ENCODE measurements at places on chromosomes 16 and 17.
A peak's percentile ranks its signal among the peaks of the same experiment; 100 is the strongest.

- no peak overlapping the region for H3K4me3 ChIP-seq
- H3K27ac ChIP-seq = no peak overlapping the region
- H3K4me1 ChIP-seq = no peaks in the 10 kb centered on the region
Measured at GRCh38 chr17:57885148-57885915, 35.5 kb upstream of the MRPS23 start.

DNA sequence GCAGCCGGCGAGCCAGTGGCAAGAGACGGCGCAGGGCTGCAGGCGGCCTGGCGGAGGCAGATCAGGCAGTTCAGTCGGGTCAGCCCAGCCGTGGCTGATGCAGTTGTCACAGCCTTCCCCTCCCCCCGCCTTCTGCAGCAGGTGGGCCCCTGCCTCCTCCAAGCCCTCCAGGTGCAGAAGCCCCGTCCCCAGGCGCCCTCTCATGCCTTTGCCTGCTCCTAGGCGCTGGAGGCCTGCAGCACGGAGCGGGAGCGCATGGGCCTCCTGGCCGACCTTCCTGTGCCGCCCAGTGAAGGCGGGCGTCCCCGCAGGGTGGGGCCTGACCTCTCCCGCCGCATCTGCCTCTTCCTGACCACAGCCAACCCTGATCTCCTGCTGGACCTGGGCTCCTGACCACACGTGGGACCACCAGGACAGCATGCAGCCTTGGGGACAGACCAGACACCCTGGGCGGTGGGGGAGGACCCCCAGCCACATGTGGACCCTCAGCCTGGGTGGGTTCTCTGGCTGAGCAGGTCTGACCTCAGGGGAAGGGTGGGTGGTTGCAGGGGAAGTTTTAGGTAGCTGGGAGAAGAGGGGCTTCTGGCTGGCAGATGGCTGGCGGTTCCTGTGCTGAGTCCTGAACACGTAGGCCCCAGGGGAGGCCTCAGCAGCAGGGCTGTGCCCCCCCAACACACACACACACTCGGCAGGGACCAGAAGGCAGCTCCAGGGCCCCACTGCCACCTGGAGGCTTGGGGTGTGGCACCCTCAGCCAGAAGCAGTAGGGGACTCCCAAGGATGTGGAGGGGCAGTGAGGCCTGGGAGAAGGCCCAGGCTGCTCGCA lies 3.1 kb upstream of the MRPS34 start:
- no peaks in the 10 kb centered on the region for H3K27me3 ChIP-seq
- peaks cover 9% of the 10 kb centered on the region for H3K36me3 ChIP-seq
- DNase-seq = no peak
- peaks cover 2% of the 10 kb centered on the region for H3K4me1 ChIP-seq
- H3K27ac ChIP-seq = no peak overlapping the region

DNA sequence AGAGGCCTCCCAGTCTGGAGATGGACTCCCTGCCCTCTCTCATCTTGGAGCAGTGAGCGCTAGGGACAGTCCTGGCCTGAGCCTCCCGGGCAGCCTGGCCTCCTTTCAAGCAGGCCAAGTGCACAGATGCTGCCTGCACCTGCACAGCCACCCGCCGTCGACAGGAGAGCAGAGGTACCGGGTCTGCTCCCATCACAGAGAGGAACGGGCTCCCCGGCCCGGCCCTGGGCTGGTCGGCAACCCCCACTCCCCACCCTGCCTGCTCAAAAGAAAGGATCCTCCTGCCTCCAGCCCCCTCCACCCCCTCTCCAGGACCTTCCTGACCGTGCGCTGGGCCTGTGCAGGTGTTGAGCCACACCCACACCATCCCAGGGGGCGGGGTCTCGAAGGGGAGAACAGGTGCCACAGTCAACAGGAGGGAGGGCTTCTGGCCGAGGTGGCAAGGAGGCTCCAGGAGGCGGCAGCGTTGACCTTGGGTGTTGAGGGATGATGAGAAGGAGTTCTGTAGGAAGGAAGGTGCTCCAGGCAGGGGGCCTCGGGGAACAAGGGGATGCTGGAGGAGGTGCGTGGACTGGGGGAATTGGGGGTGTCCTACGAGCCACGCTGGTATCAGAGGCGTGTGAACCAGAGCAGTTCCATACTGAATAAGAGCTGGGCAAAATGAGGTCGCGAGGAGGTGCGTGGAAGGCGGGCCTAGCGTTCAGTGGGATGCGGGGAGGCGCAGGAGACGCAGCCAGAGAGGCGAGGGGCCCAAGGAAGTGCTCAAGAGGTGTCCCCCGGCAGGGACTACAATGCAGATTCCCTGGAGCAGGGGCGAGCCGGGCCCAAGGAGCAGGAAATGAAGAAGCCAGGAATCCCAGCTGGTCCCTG lies 967 bp upstream of the CDH15 start:
- no peaks in the 10 kb centered on the region for H3K36me3 ChIP-seq
- H3K27me3 ChIP-seq = no peaks in the 10 kb centered on the region
- peak overlapping the region; percentile 68 for H3K4me3 ChIP-seq
- no peak for DNase-seq

DNA sequence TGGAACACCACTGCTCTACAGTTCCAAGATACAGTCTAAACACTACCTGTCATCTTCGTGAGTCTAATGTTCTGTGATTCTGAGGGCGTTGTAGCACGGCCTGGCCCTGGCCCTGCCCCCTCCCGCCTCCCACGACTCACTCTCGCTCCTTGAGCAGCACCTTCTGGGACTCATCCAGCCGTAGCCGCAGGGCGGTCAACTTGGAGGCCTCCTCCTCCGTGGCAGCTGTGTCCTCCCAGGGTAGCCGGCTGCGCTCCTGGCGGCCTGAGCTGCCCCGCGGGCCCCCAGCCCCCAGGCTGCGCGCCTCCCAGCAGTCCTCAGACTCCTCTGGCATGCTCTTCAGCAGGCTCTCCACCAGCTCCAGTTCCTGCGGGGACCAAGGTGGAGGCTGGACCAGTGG lies 10.6 kb downstream of the CCDC102A start:
- no peaks in the 10 kb centered on the region for H3K27me3 ChIP-seq
- no peak for DNase-seq
- H3K4me3 ChIP-seq = no peak overlapping the region
- H3K4me1 ChIP-seq = peaks cover 19% of the 10 kb centered on the region
- no peak overlapping the region for H3K27ac ChIP-seq

GRCh38 chr17:81306898-81307510 lies 11.9 kb upstream of the SLC38A10 start:
- H3K4me3 ChIP-seq = no peak overlapping the region
- H3K27me3 ChIP-seq = peaks cover 6% of the 10 kb centered on the region
- DNase-seq = no peak
- H3K36me3 ChIP-seq = no peaks in the 10 kb centered on the region

DNA sequence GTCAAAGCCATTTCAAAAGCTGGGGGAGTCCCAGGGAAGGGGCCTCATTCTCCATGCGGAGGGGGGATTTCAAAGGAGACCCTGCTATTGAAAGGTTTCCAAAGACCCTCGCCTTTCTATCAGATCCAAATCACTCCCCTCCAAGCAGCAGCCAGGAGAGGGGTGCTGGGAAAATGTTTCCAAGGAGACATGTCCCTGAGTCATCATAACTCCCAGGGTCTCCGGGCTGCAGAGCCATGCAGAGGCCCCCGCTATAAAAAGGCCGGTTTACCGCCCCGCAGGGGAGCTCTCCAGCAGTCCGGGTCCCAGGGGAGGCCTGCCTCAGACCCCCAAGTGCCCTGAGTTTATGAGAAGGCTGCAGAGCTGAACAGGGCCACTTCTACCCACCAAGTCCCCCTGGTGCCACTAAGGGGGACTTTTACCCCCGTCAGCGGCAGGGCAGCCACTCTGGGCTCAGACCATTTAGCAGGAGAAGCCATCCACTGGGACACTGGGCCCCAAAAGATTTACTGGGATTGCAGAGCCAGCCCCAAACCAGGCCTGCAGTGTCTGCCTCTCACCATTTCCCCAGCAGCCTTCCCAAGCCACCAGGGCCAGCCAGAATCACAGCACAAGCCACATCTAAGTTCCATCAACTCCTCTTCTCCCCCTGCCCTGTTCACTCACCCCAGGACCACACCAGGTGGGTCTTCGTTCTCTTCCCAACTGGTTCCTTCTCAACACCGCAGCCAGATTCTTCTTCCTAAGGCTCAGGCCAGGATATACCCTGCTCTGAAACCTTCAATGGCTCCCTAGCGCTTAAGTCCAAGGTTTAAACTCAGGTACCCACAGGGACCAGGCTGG lies 234.4 kb downstream of the ZNF423 start:
- no peak overlapping the region for H3K27ac ChIP-seq
- no peaks in the 10 kb centered on the region for H3K27me3 ChIP-seq
- no peaks in the 10 kb centered on the region for H3K4me1 ChIP-seq
- no peaks in the 10 kb centered on the region for H3K36me3 ChIP-seq
- no peak for DNase-seq
- H3K4me3 ChIP-seq = no peak overlapping the region

- H3K4me1 ChIP-seq = no peaks in the 10 kb centered on the region
- H3K36me3 ChIP-seq = no peaks in the 10 kb centered on the region
- no peaks in the 10 kb centered on the region for H3K27me3 ChIP-seq
- DNase-seq = no peak
Measured at GRCh38 chr17:10031606-10032005, 126.5 kb upstream of the RCVRN start.

DNA sequence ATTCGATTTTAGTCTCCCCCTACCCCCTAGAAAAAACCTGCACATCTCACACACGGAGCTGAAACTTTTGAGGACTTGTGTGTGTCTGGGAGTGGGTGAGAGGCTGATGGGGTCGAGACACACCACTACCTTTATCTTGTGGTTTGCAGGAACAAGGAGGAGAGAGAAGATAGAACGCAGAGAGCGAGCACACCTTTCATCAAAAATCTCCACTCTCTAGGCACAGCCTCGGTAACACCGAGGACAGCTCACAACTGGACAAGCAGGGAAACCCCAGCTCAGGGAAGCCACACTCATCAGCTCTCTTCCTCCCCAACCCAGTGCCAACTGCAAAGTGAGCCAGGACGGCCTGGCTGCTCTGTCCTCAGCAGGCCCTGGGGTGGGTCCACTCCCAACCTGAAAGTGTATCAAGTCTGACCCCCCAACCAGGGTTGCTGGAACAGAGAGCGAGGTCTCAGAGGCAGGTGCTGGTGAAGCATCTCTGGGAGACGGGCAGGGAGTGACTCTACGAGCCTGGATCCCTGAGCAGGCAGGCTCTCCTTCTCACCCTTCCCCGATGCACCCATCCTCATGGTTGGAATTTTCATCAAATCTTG lies 5.2 kb upstream of the GHDC start:
- peaks cover 38% of the 10 kb centered on the region for H3K36me3 ChIP-seq
- H3K27me3 ChIP-seq = no peaks in the 10 kb centered on the region
- H3K4me1 ChIP-seq = peaks cover under 1% of the 10 kb centered on the region
- no peak for DNase-seq

- H3K27ac ChIP-seq = no peak overlapping the region
- peaks cover 25% of the 10 kb centered on the region for H3K4me1 ChIP-seq
- no peak overlapping the region for H3K4me3 ChIP-seq
- H3K36me3 ChIP-seq = no peaks in the 10 kb centered on the region
- DNase-seq = no peak
- peaks cover 4% of the 10 kb centered on the region for H3K27me3 ChIP-seq
Measured at GRCh38 chr17:28466001-28466400, 7.4 kb upstream of the SLC13A2 start.

GRCh38 chr17:77479372-77480198 lies 338.8 kb downstream of the SEC14L1 start:
- peak overlapping the region; percentile 41 for H3K27ac ChIP-seq
- H3K36me3 ChIP-seq = peaks cover 36% of the 10 kb centered on the region
- H3K4me3 ChIP-seq = no peak overlapping the region
- H3K27me3 ChIP-seq = no peaks in the 10 kb centered on the region
- no peak for DNase-seq
- peaks cover 33% of the 10 kb centered on the region for H3K4me1 ChIP-seq

DNA sequence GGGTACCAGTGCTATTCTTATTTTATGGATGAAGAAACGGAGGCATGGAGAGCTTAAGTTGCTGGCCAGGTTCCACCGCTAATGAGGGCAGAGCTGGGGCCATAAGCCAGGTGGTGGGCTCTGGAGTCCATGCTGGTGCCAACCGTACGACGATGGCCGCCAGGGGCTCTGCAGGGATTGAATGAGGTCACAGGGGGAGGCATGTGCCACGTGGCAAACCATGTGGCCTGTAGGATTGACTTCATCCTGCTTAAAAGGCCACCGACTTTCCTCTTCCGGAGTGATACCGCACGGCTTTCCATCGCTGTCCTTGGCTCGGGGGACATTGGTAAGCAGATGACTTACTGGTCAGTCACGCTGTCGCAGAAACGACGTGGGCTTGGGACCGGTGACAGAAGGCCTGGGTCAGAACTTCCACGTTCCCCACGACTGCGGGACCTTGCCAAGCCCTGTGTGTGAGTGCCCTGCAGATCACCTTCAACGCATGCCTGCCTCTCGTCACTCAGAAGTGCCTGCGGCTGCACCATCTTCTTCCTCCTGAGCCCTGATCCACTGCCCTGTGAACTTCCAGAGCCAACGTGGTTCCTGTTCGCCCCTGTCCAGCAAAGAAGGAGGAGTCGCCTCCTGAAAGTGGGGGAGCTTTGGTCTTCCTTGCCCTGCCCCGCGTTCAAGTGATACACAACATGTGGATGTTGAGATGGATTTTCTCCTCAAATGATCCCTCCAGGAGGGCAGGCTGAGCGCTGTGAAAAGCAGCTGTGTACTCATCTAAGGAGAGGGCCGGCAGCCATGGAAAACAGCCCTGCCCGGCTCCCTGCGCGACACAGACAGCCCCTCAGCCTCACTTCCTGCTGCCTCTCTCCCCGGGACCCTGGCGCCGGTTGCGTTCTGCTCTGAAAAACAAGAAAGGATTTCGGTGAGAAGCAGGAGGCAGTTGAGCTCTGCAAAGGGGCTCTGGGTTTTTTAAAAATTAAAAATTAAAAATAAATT lies 176.7 kb downstream of the C16orf95 start:
- DNase-seq = no peak
- H3K36me3 ChIP-seq = no peaks in the 10 kb centered on the region
- no peak overlapping the region for H3K27ac ChIP-seq
- no peaks in the 10 kb centered on the region for H3K4me1 ChIP-seq

GRCh38 chr16:11669380-11670146 lies 1.3 kb downstream of the SNN start:
- H3K4me3 ChIP-seq = peak overlapping the region; percentile 80
- peaks cover 51% of the 10 kb centered on the region for H3K4me1 ChIP-seq
- no peak for DNase-seq
- H3K27me3 ChIP-seq = no peaks in the 10 kb centered on the region
- H3K27ac ChIP-seq = peak overlapping the region; percentile 86

GRCh38 chr16:86365513-86366273 lies 144.6 kb upstream of the FOXF1 start:
- no peaks in the 10 kb centered on the region for H3K36me3 ChIP-seq
- peaks cover 5% of the 10 kb centered on the region for H3K27me3 ChIP-seq
- H3K4me1 ChIP-seq = no peaks in the 10 kb centered on the region
- no peak for DNase-seq

DNA sequence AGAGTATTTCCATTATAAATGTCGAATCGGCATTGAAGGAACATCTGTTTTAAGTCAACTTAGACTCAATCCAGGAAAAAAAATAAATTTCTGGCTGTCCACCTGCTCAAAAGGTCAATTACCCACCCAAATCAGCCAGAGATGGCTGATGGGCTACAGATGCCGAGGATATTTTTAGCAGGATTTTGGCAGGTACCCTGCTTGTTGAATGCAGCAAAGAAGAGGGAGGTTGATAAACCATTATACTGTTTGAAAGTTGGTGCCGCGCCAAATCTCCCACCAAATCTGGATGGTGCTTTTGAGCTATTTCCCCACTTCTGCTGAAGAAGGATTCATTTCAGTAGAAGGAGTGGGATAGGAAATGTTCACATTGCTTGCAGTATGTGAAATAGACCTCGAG lies 537.7 kb downstream of the MAF start:
- H3K4me1 ChIP-seq = peaks cover 4% of the 10 kb centered on the region
- H3K27ac ChIP-seq = no peak overlapping the region
- H3K4me3 ChIP-seq = no peak overlapping the region
- H3K27me3 ChIP-seq = peaks cover 12% of the 10 kb centered on the region
- no peaks in the 10 kb centered on the region for H3K36me3 ChIP-seq
- no peak for DNase-seq

GRCh38 chr16:14358697-14359305 lies 271.3 kb downstream of the PARN start:
- H3K4me3 ChIP-seq = no peak overlapping the region
- peaks cover 13% of the 10 kb centered on the region for H3K27me3 ChIP-seq
- peaks cover 7% of the 10 kb centered on the region for H3K4me1 ChIP-seq
- DNase-seq = no peak
- no peak overlapping the region for H3K27ac ChIP-seq
